ENCODE measurements at places on chromosomes 13 and 19.

GRCh38 chr13:103568314-103568713, 502.1 kb upstream of the SLC10A2 start:
- no peak for DNase-seq

- no peak for DNase-seq
These were observed 101.5 kb downstream of the DPF1 start for GRCh38 chr19:38122402-38123093.

- DNase-seq: no peak
These were observed 17.8 kb upstream of the FOSB start for GRCh38 chr19:45450012-45450333.

DNA sequence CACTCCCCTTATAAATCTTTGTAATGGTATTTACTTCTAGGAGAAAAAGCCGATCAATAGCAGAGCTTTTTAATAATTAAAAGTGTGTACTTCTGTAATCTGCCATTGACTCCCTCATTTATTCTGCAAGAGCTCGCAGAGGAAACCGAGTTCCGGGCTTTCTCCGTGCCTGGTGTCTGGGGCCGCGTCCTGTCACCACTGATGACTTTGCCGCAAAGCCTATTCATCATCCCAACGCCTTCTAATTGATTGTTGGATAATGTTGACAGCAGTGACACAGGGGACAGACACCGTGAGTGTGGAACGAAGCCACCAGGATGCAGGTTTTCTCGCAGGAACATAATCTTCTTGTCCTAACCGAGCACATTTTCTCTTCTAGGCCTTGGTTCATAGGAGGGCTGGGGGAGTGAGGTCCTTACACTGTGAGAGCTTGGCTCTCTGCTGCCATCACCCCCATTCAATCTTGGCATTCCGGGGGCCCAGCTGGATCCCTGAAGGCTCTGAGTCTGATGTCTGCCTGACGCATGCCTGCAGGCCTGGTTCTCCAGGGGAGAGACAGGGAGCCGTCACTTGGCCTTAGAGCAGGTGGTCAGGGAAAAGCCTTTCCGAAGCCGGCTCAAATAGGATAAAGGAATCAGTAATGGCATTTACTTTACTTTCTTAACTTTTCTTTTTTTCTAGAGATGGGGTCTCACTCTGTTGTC, 110.3 kb downstream of the KDM4B start:
- no peak for DNase-seq

- DNase-seq: peak; percentile 61
These were observed 97.3 kb downstream of the SERP2 start for GRCh38 chr13:44470638-44471562.

GRCh38 chr19:5934774-5935472, 20.9 kb downstream of the CAPS start:
- DNase-seq: peak; percentile 80

GRCh38 chr13:40087091-40088002, 431.9 kb downstream of the COG6 start:
- no peak for DNase-seq

DNA sequence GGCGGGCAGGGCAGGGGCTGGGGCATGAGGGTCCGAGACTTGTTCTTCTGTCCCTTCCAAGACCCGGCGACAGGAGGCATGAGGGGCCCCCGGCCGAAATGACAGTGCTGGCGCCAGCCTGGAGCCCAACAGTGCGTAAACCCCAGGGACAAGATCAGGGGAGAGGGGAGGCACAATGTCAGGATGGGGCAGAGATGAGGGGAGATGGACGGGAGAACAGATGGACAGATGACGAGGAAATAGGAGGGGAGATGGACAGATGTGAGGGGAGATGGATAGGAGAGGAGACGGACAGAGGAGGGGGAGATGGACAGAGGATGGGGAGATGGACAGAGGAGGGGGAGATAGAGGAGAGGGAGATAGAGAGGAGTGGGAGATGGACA, 518 bp downstream of the FLT3LG start:
- no peak for DNase-seq
